ENCODE measurements at places on chromosomes 2 and 18.

DNA sequence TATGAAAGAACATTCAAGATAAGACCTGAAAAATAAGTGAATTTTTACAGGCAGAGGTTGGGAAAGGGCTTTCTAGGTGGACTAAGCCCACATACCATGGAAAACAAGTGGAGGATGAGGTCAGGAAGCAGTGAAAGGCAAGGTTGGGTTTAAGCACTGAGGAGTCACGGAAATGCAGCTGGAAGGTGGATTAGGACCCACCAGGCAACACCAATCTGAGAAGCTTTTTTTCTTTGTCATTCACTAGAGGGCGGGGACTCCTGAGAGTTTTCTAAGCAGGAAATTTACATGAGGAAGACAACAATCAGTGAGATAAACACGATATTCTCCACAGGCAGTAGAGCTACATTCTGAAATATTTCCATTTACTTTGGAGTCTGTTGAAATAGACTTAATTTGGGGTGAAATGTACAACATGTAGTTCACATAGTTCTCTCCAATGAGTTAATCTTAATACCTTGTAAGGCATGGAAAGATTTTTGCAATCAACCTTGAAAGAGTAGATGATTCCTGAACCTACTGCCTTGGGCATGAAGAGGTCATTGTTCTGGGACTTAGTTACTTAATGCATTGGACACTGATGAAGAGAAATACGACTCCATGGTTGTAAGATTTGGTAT lies 40.7 kb downstream of the VIT start:
- no peak for DNase-seq

- DNase-seq, result no peak
These were observed 537.9 kb upstream of the LRATD1 start for GRCh38 chr2:14094592-14094991.

- no peak for DNase-seq
These were observed 82.5 kb downstream of the TNFRSF11A start for GRCh38 chr18:62407660-62408059.

DNA sequence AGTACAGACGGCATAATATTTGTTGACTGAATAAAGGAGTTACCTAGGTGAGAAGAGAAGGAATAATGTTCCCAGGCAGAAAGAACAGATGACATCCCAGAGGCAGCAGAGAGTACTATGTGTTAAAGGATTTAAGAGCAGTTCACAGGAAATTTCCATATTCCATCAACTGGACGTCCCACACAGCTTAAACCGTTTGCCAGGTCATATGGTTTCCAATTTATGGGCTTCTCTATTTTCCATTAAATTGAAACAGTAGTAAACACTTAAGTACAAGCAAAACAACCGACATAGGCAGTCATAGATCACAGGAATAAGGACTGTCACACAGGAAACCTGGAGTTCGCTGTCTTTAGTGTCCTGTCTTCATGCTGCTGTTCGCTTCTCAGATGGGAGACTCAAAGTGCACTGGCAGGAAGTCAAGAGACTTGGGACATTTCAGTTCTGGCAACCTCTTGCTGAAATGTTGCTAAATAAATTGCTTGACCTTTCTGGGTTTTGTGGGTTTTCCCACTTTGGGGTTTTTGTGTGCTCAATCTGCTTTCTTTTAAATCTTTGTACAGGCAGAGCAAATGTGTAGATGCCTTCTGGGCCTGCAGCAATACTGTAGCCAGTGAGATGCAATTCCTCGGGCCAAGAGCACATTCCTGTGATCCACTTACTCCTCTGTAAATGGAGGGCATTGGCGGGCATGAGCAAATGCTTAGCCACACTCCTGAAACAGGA lies 5.8 kb upstream of the PIEZO2 start:
- DNase-seq, result no peak

GRCh38 chr2:53235836-53236582 lies 531.6 kb upstream of the CHAC2 start:
- no peak for DNase-seq

GRCh38 chr18:43543236-43543635 lies 265.9 kb upstream of the SYT4 start:
- no peak for DNase-seq

DNA sequence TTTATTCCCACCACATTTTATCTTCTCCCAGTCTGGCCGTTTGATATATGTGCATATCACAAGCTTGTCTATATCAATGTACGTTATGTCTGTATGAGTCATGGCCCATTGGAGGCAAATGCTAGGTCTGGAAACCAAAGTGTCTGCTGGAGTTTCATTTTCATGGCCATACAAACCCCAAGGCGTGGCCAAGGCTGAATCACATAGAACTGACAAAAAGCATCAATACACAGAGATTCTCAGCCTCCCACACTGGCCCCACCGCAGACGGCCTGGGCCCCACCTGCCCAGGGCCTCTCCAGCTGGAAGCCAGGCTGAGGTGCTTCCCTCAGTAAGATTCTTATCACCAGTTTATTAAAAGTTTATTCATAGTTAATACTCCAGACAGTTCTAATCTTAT lies 40.5 kb upstream of the SALL3 start:
- DNase-seq, result peak; percentile 6

GRCh38 chr2:3956406-3956805 lies 253.0 kb downstream of the DCDC2C start:
- no peak for DNase-seq

DNA sequence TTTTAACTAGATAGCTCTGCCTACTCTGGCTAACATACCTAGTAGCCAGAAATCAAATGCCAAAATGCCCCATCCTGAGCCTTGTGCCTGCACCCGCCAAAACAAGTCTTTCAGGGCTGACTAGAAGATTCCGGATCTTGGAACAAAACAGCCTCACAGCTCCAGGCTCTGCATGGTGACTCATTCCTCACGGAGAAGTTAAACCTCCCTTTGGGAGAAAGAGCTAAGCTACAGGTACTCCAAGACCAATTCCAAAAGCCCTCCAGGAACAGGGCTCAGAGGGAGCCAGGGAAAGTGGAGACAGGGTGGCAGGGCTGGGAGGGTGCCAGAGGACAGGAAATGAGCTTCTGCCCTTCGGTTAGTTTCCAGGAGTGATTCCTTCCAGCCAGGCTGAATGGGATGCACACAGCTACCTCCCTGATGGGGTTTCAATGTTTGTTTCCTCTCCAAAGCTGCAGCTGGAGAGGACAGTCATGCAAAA lies 295.6 kb downstream of the TNS1 start:
- DNase-seq, result no peak

- no peak for DNase-seq
These were observed at the start of gene PTH2R for GRCh38 chr2:208406474-208407451. Gene PTH2R (plus strand): TSS chr2:208406792. CDS start chr2:208407044, 252 bp downstream.

- DNase-seq, result no peak
These were observed at the start of gene SPRED2 for GRCh38 chr2:65432227-65433190. Gene SPRED2 (minus strand): TSS chr2:65432599. CDS start chr2:65431987, 612 bp downstream.

GRCh38 chr2:149465873-149466272 lies 121.7 kb downstream of the MMADHC start:
- DNase-seq, result no peak

DNA sequence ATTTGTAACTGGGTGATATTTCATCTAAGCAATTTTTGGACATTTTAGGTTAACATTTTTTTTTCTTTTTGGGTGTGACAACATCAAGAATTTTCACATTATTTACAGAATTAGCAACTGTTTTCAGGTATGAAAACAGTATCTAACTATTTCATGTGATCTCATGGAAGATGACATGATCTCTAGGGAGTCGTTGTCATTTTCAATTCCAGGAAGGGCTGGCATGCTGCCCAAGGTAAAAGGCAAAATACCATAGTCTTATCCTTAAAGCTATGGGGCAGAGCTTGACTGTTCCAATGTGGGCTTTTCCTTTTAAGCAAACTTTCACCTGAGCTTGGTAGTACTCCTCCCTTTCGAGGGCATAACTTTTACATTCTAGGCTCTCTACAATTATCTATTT lies 443.7 kb downstream of the DSEL start:
- DNase-seq, result no peak

GRCh38 chr2:200681697-200682096 lies 95.9 kb downstream of the AOX1 start:
- no peak for DNase-seq

DNA sequence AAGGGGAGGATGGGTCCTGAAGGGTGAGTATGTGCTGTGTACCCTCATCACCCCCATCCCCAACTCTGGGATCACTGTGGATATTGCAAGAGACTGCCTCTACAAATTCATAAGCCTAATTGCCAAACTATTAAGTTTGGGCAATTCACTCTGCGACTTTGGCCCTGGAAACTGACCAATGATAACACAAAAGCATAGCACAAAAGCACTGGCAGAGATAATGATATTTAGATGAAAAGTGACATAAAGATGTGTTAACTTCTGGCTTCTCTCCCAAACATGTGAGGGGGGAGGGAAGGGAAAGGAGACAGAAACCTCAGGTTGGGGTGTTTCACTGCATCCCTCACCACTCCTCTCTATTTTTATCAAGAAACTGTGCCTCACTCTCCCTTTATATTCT lies 150.3 kb downstream of the SATB2 start:
- no peak for DNase-seq

- no peak for DNase-seq
These were observed 1257.8 kb upstream of the NRXN1 start for GRCh38 chr2:52289741-52290140.
